GM03348 (cell line): ENCODE measurements at places on chromosomes 12 and 14.
A peak's percentile ranks its signal among the peaks of the same experiment; 100 is the strongest.

DNA sequence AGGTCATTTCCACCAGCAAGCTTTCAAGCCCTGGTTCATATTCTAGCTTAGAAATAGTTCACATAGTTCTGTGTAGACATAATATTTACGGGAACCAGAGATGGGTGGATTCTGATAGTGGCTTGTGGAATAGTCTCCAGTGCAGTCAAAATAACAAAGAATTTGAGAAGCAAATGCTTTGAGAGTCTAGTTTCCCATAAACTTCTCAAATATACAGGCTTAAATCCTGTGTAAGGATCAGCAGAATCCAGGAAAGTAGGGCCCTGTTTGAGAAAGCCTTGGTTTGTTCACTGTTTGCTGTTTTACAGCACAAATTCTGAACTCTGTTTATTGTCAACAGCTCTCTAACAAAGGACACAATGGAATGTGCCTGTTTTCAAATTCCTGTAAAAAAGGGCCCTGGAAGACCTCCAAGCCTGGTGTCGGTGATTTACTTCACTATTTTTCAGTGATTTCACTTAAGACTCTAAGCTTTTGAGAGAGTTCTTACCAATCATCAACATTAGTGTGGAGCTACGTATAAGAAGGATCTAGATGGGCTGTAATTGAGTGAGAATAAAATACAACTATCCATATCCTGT is 11.4 kb upstream of the FOS start:
- DNase-seq: peak; percentile 54

- no peak for DNase-seq
Observed at GRCh38 chr12:32024884-32025592, 65.8 kb downstream of the RESF1 start.

DNA sequence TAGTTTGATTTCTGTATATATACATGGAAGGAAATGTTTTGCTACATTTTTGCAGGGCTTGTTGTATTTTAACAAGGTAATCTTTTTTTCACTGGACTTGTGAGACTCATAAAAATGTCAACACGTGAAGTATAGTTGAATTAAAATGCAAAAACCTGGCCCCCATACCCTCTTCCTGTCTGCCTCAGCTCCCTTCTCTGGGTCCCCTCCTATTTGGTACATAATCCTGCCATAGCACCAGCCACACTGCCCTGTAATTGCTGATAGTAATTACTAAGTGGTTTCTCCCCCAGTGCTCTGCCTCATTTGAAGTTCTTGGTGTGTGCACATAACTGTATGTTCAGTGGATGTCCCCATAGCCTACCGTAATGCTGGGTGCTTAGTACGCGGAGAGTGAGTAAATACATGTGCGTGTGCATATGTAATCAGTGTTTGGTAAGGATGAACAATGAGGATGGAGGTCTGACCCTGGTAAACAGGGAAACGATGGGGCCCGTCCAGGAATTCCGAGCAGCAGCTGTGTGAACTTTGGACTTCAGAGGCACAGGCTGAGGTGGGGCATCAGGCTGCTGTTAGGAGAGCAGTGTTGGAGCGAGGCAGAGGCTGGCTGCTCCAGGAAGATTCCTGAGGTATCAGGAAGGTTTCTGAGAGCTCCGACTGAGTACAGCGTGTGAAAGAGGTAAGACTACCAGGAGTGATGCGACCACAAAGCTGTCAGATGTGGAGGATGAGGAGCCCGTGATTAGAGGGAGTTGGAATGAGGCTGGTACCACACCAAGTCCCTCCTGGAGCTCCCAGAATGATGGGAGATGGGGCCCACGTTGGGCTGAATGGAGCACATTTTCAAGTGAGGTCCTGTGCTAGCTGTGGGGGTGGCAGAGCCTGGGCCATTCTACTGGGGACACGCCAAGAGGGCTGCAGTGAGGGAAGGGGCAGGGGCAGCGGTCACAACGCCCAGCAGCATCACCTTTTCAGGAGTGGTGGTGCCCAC is 106.8 kb downstream of the PELI2 start:
- no peak for DNase-seq

DNA sequence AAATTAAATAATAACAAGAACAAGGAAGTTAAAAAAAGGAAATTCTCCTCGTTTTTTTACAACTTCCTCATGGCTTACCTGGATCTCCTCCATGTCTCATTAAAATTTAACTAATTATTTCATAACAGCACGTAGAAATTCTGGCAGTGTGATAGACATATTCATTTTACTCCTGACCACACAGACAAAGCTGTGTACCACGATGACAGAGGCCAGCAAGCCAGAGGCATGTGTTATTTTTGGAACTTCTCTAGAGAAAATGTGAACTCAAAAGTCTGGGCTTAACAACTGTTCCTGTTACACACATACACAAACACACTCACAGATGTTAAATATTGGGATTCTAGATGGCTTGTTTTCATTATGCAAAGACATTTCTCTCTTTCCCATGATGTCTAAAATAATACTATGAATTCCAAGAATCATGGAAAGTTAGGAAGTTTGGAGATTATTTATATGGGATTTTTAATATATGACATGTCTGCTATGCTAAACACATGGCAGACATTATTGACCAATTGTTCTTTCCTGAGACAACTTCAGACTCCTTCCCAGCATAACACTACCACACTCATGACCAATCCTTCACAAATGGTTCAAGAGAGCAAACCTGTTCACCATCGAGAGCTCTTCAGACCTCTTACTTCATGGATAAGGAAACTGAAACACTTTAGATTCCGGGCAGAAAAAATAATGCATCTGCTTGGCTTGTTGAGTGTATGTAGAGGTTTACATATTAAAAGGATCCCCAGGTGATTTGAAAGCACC is 158.7 kb downstream of the DACT1 start:
- DNase-seq: no peak

GRCh38 chr12:49811961-49812401 is 16.2 kb downstream of the NCKAP5L start:
- no peak for DNase-seq

- no peak for DNase-seq
Observed at GRCh38 chr12:129351481-129351880, 498.2 kb downstream of the GLT1D1 start.

DNA sequence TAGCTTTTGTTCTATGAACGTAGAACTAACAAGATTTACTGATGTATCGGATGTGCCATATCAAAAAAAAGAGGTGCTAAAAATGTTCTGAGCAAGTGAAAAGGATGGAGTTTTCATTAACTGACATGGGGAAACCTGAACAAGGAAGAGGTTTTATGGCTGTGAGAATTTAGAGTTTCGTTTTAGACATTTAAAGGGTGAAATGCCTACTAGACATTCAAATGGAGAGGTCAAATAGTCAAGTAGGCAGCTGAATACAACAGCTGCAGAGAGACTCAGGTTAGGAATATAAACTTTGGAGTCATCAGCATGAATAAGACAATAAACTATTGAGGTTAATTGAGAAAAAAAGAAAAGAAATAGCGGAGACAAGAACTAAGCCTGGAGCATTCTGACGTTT is 364.9 kb upstream of the GARIN6 start:
- no peak for DNase-seq

- DNase-seq: no peak
Observed at GRCh38 chr14:75570797-75571196, 7.6 kb upstream of the FLVCR2 start.

DNA sequence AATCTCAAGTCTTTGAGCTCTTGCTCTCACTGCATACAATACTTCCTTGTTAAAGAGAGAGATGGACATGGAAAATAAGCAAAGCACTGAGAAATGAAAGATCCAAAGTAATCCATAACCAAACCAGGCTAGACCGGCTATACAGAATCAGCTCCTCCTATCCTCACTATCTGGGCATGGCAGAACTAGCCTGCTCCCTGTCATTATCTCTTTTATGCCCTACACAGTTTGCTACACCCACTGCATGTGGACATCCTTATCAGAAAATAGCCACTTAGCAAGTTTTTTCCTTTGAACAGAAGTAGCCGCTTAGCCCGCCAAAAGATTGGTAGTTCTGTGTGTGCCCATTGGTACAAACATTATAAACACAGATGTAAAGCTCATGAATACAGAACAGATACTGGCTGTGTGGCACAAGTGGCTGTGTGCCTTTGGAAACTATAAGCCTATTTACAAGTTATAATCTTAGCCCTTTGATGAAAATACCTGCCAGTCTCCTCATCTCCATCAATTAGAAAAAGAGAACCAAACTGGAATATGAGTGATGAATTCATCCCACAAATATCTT is 34.7 kb downstream of the SPTB start:
- no peak for DNase-seq

DNA sequence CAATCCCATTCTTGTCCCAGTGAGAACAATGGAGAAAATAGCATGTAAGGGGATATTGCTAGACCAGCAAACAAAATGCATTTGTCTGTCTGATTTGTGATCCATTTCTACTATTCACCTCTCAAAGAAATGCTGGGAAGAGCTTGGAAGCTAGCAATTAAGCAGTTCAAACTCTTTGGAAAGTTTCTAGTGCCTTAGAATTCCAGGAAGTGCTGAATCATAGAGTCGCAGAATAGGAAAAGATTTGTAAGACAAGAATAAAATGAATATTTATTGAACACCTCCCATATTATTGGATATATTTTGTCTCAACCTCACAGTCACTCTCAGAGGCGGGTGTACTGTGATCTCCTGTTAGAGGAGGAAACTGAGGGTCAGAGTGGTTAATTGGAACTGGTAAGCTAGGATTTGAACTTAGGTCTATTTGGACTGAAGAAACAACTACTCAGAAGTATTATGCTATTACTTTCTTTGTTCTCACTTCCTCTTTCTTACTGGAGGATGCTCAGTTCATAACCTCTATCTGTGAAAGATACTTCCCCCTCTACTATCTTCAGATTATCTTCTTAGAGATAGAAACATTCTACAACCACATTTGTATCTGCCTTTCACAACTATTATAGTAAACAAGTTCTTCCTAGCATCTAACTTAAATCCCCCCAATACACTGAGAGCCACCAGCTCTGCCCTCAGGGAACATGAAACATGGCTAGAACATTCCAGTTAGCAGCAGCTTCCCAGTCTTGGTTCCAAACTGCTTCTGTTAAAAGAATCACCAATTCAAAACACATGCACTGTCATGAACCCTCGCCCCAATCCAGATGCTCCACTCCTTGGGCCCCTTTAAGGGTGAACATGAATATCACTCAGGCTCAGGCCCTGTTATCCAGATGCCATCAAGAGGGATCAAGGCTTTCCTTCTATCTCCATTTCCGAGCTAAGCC is 64.2 kb downstream of the DRAM1 start:
- DNase-seq: no peak

DNA sequence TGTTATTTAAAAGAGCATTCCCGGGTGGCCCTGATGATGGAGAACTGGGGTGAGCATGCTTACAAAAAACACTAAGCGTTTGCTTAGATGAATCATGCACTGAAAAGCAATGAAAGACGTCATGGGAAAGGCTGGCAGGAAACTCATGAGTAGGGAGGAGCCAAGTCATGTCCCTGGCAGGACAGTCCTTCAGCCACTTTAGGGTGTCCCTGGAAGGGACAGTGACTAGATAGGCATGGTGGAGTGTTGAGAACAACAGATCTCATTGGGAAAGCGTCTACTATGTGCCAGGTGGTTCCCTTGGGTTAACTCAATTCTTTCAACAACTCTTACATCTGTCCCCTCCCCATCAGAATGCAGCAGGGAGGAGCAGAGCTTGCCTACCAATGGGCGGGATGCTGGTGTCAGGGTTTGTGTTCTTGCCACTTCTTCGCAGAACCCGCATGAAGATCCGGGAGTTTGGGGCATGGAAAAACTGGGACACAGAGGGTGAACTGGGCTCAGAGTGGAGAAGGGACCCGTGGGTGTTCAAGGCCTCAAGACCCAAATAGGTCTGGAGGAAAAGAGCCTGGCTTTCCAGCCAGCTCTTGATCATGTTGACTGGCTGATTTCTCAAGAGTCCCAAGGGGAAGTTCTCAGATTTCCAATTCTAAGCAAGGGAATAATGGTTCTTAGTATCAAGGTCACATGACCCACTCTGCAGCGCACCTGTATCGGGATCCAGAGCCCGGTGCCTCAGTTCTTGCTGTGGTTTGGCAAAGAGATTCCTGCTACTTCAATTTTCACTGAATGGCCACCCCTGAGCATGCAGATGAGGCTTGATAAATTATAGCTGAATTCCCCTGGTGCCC is 653.9 kb upstream of the TBX3 start:
- DNase-seq: peak; percentile 70

GRCh38 chr12:58310809-58311622 is 369.6 kb downstream of the ATP23 start:
- DNase-seq: peak; percentile 77

DNA sequence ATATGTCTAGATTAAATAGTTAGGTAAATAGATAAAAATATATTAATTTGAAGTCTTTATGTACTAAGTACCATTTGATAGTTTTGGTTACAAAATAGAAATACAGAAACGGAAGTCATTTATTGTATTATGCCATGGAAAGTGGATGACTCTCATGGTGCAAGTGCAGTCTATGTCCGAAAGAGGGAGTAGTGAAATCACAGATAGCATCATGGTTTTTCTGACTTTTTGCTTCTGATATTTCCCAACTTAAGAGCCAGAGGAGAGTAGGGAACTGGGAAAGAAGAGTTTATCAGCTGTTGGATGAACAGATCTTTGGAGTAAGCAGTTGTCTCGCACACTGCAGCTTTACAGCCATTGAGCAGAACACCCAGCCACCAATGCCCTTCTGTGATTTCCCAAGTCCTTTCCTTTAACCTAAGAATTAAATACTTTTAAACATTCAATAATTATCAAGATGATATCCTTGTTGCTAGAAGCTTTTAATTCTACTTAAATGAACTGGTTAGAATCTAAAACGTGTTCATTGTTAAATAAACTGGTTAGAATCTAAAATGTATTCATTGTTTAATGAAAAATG is 18.4 kb upstream of the SRGAP1 start:
- peak; percentile 83 for DNase-seq

GRCh38 chr14:99274346-99275221 is 2.6 kb upstream of the BCL11B start:
- peak; percentile 83 for DNase-seq

- no peak for DNase-seq
Observed at GRCh38 chr12:117552971-117553370, 191.5 kb upstream of the NOS1 start.

GRCh38 chr12:42144158-42144407 is 591 bp downstream of the GXYLT1 start:
- no peak for DNase-seq

GRCh38 chr12:116656306-116656705 is 81.6 kb downstream of the SPRING1 start:
- no peak for DNase-seq

- peak; percentile 5 for DNase-seq
Observed at GRCh38 chr12:58148405-58148804, 207.0 kb downstream of the ATP23 start.

GRCh38 chr12:112422531-112422930 is 3.8 kb downstream of the PTPN11 start:
- peak; percentile 29 for DNase-seq

GRCh38 chr12:14514154-14514842 is 53.4 kb downstream of the PLBD1 start:
- peak; percentile 13 for DNase-seq

- DNase-seq: no peak
Observed at GRCh38 chr12:75714462-75715322, 203.3 kb upstream of the KRR1 start.

DNA sequence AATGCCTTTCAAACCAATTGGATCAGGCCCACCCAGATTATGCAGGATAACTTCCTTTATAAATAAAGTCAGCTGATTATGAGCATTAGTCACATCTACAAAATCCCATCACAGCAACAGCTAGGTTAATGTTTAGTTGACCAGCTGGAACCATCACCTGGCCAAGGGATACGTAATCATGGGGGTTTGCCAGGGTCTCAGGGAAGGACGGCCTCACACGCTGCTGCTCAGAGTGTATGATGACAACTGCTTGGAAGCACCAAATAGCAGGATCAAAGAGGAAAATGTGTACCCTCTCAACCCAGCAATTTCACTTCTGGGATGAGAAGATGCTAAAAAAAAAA is 162.6 kb downstream of the SLC15A4 start:
- no peak for DNase-seq
